ENCODE measurements at places on chromosomes 4 and X.

- no peak for DNase-seq
Measured at GRCh38 chr4:139020384-139020783, 4.8 kb downstream of the NOCT start.

GRCh38 chr4:8146157-8146556, 12.5 kb downstream of the ABLIM2 start:
- no peak for DNase-seq

GRCh38 chrX:154799556-154800348, 5.5 kb downstream of the MPP1 start:
- no peak for DNase-seq

DNA sequence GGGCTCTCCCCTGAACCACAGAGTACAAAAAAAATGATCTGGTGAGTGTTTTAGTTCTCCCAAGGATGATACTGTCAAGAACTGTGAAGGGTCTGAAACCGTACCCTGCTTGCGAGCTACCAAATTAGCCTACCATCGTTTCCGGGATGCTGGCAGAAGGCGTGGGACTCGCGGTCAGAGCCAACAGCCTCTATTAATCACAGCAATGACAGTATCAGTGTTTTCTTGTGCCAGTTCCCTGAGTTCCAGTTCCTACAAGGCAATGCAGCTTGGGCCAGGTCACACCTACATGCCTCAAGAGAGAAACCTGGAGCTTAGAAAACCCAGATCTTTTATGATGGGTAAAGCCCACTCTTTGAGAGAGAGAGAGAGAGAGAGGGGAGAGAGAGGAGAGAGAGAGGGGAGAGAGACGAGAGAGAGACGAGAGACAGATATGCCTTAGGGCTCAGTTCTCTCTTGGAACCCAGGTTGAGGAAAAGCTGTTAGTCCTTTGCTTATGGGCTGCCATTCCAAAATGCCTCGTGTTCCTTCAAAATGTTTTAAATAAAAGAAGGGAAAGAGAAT, 327.8 kb downstream of the ARHGAP10 start:
- no peak for DNase-seq

DNA sequence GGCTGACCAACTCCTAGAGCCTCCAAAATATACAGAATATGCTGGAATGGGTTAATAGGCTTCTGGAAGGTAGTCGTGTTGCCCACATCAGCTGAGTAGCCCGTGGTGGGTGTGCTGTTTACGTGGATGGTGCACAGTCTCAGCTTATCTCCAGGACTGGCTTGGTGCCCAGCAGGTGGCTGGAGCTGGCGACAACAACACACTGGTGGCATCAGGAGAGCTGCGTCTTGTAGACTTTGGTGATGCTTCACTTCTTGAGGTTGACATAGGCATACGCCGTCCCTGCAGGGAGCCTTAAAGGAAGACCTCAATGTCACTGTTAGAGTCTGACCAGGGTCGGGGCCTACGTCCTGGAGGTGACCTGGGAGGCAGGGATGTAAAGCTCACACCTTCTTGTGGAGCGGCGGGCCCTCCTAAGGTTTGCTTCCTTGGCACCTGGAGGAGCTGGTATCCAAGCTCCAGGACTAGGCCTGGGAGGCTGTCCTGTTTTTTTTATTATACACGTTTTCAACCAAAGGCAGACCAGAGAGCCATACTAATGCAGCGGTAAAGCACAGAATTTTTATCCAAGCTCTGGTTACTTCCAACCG, 26.5 kb upstream of the RBMX start:
- DNase-seq = no peak

DNA sequence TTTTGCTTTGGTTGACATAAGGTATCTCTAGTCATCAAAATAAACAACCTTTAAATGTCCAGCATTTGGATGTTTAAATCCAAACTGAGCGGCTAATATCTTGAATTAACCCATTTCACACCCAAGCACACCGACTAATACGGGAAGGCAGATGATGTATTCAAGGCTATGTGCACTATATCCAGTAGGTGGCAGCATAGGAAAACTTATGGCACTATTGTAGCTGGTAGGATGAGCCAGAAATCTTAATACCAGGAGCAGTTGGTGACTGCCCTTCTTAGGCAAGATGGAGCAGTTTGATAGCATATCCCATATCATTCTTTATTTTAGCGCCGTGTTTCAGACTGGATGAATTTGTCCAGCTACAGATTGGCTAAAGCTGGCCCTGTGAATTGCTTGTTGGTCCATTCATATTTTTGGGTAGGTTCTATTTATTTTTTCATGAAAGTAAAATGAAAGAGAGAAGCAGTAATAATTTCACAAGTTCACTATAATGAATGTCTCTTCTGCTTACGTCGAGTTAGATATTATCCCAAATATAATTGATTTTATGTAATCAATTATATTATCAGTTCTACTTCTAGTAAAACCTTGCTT, 24.4 kb downstream of the UCHL1 start:
- peak; percentile 13 for DNase-seq

DNA sequence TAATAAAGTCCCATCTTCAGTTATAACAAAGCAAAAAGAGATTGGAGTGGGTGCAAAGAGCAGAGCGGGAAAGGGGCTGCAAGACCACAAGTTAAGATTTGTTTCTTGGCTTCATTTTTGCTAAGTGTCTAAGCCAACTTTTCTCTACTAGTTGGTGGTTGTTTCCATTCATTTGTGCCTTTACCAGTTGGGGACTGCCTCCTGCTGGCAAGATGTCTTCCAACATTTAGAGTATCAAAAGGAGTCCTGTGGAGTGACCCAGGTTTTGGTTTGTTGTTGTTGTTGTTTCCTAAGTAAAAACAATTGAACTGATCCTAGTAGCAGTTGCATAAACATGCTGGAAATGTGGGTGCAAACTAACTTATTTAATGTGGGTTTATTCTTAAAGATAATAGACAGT, 121.1 kb downstream of the SPATA18 start:
- DNase-seq = no peak

GRCh38 chr4:155403886-155404285, 27.1 kb upstream of the MAP9 start:
- DNase-seq = no peak

DNA sequence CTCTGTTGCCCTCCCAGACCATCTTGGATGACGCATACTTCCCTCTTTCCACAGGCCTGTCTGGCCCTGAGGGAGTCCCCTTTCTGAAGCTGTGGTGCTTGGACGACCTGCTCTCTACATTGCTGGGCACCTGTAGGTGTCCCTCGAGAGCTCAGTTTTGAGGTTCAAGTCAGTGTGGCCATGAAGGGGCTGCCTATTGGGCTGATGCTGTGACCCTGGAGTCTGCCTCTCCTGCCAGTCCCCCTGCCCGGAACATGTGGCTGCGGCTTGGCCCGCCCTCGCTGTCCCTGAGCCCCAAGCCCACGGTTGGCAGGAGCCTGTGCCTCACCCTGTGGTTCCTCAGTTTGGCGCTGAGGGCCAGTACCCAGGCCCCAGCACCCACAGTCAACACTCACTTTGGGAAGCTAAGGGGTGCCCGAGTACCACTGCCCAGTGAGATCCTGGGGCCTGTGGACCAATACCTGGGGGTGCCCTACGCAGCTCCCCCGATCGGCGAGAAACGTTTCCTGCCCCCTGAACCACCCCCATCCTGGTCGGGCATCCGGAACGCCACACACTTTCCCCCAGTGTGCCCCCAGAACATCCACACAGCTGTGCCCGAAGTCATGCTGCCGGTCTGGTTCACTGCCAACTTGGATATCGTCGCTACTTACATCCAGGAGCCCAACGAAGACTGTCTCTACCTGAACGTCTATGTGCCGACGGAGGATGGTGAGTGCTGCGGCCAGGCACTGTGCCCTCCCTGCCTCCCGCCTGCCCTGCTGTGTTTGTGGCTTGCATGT, 3.0 kb downstream of the NLGN3 start:
- DNase-seq = peak; percentile 2

DNA sequence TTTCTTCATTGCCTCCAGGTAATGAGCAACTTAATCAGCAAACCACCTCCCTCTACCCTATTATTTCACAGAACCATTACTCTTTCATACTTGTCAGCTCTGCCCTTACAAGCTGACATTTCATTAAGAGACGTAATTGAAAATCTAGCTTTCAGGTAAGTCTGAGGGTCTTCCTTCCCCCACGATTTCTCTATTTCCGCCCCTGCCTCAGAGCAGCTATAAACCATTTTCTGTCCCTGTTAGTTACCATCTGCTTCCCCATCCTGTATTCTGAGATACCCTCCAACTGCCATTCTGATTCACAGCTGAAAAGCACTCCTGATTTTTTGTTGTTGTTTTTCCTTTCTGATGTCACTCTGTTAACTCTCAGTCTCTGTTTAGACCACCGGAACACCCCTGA, 37.1 kb downstream of the SH3RF1 start:
- no peak for DNase-seq

DNA sequence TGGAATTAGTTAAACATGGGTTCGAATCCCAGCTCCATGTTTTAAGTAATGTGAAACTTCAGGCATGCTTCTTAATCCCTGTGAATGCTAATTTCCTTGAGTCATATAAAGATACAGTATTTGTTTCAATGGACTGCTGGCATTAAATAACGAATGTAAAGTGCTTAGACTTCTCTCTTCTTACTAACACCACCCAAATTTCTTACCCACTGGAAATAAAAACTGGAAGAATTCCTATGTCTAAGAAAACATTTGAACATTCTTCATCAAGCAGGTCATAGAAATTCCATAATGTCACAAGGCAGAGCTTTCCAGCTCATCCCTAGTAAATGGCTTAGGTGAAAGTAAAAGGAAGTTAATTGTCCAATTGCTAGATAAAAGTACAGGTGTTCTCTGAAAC, 172.5 kb downstream of the ANK2 start:
- no peak for DNase-seq

- no peak for DNase-seq
Measured at GRCh38 chrX:44775726-44776125, 68.1 kb upstream of the DUSP21 start.

- no peak for DNase-seq
Measured at GRCh38 chr4:147076179-147076578, 130.5 kb upstream of the TTC29 start.

- no peak for DNase-seq
Measured at GRCh38 chrX:104136241-104137019, 20.4 kb downstream of the SLC25A53 start.

DNA sequence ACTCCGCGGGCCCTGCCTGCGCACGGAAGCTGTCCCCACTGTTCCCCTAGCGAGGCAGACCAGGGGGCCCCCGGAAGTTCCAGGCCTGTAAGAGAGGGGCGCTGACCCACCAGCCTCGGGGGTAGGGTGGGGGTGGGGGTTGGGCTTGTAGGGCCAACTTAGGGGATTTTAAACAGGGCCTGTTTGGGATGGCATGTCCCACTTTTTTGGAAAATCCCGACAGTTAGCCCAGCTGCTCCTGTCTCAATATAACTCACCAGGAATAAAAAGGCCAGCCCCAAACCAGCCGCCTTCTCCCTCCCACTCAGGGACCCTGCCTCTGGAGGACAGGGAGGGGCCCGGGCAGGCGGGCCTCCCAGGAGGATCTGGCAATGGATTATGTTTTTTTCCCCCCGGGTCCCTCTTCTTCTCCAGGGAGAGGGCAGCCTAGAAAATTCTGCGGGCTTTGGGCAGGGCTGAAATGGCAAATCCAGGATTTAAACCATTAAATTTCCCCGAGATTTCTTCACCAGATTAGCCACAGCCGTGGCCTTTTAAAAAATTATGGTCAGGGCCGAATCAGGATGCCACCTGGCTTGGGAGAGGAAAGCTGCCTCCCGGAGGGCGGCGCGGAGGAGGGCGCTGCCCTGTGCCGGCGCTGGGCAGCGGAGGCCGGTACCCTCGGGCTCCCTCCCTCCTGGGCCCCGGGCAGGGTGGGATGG, 957 bp downstream of the PPP2R2C start:
- no peak for DNase-seq

GRCh38 chrX:63930140-63930539, 145.1 kb upstream of the ARHGEF9 start:
- no peak for DNase-seq

DNA sequence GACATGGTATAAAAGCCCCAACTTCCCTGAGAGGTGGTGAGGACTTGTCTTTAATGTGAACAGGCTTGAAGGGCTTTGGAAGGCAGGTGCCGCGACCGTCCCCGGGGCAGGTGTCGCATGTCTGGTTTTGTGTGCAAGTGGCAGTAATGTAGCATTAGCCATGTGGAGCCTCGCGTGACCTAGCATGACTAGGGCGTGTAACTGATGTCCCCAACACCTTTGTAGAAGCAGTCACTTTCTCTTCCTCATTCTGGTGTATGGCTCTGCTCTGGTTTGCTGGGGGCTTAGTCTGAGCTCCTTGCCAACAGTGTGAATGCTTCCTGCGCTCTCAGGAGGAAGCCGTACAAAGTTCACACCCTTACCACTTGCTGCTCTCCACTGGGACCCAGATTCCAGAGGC, 145.7 kb downstream of the AMMECR1 start:
- no peak for DNase-seq

DNA sequence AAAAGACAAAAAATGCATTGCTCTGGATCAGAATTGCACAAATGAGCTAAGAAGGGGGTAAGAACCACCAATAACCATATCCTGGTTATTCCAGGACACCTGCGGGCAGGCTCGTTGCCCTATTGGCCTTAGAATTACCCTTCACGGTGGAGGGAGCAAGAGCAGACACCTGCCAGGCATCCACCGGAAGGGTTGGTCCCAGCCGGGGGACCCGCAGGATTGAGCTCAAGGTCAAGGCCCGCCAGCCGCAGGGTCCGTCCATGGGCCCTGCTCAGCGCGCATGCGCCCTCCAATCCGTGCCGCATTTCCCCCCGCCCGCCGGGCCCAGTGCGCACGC, 575 bp downstream of the SLC25A6 start:
- no peak for DNase-seq

DNA sequence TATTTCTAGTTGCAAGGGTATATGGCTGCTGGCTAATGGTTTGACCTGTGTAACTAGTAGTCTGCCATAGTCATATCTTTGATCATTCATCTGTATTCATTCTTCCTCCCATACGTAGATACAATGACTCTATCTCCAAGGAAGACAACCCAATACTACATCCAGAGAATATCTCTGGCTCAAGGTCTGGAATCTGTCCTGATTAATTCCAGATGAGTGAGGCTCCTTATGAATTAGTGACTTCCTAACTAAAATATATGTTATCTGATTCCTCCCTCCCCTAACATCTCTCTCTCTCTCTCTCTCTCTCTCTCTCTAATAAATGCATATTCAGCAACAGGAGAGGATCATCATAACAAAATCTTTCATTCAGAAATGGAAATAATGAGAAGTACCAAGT, 641.5 kb downstream of the FAT4 start:
- no peak for DNase-seq

GRCh38 chrX:119398587-119398973, 556 bp upstream of the SLC25A43 start:
- DNase-seq = no peak

DNA sequence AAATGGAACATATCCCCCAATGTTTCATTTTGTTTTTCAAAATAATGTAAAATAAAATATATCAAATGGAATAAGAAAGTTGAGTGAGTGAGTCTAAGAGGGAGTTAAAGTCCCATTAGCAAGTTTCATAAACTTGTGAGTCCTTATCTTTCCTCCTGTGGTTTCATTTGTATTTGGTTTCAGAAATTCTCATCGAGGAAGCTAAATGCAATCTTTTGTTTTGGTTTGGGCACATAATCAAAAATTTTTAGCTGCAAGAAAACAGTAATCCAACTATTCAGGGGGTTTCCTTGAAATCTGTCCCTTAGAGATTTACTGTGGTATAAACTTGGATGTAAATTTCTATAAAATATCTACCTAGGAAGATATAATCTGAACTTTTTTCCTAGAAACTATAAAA, 124.2 kb downstream of the CAMK2D start:
- DNase-seq = no peak

GRCh38 chr4:22474636-22475310, 41.1 kb downstream of the ADGRA3 start:
- DNase-seq = no peak

Data from hypothalamus (tissue), 51 donors.